CD4-positive, alpha-beta T cell treated with Interleukin-17A for 1 hour (primary cell): ENCODE measurements at places on chromosomes 12 and 14.

- no peak for DNase-seq
Observed at GRCh38 chr12:104577581-104577981, 120.8 kb downstream of the CHST11 start.

- no peak for DNase-seq
Observed at GRCh38 chr14:50156111-50156510, 39.7 kb upstream of the VCPKMT start.

DNA sequence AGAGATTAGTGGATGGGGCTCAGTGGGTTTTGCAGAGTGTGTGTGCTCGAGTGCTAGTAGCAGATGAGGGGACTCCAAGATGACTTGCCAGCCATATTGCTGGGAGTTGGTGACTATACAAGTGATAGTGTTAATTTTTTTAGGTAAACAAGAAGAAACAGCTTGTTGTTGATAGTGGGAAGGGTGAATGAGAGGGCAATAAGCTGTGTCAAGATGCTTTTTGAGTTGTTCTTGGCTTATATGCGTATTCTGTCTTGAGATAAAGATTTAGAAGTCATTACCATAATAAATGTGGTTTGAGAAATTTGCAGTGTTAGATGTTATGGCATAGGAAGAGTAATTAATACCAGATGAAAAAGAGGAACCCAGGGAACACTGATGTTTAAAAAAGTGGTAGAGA, 75.3 kb downstream of the RCOR1 start:
- no peak for DNase-seq

GRCh38 chr12:12476857-12477531, 85.7 kb downstream of the DUSP16 start:
- DNase-seq, result no peak

DNA sequence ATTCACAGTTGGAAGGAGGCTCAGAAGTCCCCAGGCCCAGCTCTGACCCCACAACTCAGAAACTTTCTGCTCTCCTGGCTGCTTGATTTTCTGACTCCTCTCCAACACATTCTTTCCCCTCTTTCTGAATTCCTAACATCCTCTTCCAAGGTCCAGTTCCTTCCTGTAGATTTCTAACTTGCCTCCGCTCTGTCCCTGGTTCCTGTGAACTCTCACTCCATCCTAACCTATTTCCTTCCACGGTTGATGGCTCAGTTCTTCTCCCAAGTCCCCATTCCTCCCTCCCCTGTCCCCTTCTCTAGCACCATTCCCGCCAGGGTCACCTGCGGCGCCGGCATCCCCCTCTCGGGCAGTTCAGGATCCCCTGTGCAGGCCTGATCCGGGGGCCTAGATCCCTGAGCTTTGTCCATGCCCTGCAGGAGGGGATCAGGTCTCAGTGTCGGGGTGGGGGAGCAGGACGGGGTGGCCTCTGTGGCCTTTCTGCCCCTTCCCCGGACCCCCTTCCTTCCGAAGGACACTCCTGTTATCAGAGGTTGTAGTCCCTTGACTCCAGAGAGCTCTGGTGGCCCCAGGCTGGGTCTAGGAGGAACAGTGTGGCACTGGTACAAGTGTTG, 6.0 kb upstream of the SLC22A17 start:
- no peak for DNase-seq

DNA sequence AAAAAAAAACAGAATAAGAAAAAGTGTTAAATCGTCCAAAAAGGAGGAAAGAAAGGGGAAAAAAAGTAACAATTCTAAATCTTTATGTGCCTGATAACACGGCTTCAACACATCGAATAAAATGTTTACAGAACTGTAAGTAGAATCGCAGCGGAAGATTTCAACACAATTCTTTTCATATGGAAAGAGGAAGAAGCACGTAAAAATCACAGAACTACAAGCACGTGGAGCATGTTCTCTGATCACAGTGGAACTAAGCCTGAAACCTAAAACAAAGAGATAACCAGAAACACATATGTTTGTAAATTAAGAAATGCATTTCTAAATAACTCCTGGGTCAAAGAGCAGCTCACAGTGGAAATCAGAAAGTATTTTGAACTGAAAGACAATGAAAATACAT, 8.7 kb downstream of the CLEC7A start:
- peak; percentile 8 for DNase-seq

DNA sequence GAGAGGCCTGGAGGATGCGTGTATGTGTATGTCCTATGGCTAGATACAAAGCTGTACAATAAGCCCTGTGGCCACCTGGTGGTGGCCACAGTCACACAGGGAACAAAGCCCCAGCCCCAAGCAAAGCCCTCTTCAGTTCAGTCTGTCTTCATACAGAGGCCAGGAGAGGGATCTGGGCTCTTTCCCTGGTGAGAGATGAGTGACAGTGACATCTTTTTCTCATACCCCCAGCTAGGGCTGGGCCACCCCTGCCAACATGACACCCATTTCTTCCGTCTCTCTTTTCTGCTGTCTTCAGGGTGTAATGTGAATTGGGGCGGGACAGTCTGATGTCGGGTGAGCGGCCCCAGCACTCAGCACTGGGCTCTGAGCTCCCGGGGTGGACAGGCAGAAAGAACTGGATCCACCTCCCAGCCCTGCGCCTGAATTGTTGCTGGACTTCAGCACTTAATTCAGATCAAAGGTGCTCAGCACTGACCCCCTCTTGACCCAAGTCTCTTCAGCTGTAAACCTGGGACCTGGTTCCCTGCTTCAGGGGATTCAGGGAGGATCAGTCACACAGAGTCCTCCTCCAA, 59.8 kb downstream of the SERPINA3 start:
- DNase-seq, result no peak
